ENCODE measurements at places on chromosomes 5 and 9.

- DNase-seq: no peak
Observed at GRCh38 chr5:107381189-107381856, 289.4 kb downstream of the EFNA5 start.

DNA sequence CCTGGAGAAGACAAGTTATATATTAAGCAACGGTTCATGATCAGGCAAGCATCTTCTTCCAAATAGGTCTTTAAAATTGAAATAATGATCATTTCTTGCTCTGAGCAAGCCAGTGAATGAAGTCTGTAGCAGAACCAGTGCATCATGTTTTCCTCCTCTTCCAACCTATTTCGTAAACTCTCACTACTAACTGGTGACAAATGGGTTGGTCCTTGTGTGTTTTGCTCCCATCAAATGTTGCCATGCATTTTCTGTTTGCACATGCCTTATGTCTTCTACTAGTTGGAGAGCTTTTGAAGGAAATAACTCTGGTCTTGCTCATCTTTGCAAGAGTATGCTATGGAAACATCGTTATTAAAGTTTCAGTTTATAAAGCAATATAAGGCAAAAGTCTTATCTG, 37.2 kb upstream of the SPDL1 start:
- DNase-seq: no peak

DNA sequence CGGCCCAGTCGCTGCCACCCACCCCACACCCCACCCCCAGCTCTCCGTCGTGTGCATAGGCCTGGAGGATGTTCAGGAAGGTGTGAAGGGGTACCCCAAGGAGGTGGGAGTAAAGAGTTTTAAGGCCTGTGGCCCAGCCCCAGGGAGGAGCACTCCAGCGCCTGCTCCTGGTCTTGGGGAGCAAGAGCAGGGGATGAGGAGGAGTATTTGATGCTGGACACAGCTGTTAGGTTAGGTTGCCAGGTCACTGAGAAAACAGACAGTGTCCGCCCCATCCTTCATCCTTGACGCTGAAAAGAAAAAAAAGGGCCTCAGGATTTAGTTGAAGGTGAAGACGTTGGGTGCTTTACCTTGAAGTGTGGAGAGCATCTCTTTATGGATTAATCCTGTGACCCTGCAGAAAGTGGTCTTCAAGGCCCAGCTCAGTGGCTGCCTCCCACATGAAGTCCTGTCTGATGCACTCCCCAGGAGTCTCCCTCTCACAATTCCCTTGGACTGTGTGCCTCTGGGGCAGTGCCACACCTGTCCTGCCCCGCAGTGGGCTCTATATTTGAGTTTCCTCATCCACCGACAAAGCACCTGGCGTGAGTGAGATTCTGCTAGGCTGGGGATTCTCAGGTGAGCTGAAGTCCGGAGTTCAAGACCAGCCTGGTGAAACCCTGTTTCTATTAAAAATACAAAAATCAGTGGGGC, 101.8 kb downstream of the SPRY4 start:
- no peak for DNase-seq

- DNase-seq: no peak
Observed at GRCh38 chr9:89519366-89519805, 21.5 kb upstream of the SEMA4D start.

DNA sequence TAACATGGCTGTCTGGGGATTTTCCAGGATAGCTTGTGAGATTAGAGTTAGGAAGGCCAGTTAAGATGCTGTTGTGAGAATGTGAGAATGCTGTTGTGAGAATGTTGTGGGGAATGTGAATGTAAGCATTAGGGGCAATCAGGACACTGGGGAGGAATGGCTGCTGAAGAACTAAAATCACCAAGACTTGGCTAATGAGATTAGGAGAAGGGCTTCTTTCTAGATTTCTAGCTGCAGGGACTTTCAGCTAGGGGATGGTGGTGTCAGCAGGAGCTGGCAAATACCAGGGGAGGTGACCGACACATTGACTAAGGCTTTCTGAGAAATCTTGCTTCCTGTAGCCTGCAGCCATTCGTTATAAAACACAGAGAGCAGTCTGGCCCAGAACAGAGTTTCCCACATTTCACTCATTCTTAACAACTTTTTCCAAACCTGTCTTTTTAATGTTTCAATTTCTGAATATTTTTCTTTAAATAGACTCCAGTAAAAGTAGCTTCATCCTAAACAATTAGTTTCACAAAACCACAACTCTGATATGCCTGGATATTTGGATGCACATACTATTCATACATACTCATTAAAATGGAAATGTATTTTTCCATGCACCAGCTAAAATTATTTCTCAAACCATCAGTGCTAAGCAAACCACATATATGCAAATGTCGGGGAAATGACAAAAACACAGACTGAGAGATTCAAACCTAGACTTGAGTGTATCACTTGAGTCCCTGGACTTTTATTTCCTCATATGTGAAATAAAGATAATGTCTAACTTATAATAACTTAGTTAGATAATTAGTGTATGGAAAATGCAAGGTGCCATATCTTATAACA, 89.3 kb upstream of the TNC start:
- DNase-seq: no peak

DNA sequence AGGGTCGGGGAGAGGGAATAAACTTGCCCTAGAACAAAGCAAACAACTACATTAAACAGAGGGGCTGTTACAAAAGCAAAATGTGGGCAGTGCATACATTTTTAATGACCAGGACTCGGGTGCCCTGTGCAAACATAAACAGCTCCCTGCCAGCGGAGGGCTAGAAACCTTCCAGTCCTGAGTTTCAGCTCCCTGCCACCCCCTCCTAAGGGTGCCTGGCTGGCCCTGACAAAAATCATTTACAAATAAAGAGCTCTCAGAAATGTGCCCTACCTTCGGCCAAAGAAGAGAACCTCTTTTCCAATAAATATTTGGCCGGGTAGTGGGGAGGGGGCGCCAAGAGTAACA, 29.5 kb downstream of the FOXD1 start:
- no peak for DNase-seq

DNA sequence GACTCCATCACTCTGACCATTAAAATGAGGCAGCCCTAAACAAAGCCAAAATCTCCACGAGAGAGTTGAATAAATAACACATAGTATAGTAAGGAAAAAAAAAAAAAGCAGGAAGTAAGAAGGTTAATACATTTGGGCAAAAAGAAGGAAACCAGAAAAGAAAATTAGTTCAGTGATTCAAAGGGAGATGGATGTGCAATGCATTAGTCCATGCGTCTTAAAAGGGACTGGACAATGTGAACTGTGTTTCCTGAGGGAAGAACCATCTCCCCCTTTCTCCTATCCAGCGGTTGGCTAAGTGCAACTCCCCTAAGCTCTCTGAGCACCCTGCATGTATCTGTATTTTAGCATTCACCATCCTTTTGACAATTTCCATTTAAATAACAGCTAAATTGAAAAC, 1.4 kb downstream of the ANKRA2 start:
- no peak for DNase-seq

DNA sequence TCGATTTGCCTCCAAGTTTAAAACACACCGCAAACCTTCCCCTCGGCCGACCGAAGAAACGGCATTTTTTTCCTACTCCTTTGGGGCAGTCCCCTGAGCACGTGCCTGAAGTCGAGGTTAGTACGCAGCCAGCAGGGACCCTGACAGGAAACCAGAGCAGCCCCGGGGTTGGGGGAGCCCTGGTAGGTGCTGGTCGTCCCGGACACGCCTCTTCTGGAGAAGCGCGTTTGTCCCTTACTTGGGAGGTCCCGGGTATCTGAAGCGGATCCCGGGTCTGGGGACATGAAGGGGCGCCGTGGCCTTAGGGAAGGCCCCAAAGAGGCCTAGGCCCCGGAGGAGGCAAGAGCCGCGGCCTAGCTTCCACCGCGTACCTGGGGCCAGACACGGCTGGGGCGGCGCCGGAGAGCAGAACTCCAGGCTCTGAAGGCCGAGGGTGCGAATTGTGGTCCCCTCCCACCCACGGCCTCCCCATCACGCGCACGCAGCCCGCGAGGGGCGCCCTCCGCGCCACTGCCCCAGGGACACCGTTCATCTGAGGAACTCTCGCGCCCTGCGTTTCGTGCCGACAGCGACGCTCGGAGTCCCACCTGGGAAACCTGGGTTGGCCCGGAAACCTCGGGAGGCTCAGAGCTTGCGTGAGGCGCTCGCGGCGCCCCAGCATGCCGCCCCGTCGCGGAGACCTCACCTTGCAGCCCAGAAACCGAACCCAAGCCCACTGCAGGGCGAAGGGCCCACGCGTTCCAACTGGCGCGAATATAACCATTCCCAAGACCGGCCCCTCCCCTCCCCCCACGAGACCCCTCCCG, 10.4 kb downstream of the OTP start:
- no peak for DNase-seq
